Kidney glomerular epithelial cell (primary cell): ENCODE measurements at places on chromosomes 6 and 20.

GRCh38 chr6:90429713-90430112, 133.1 kb upstream of the BACH2 start:
- no peak for DNase-seq

DNA sequence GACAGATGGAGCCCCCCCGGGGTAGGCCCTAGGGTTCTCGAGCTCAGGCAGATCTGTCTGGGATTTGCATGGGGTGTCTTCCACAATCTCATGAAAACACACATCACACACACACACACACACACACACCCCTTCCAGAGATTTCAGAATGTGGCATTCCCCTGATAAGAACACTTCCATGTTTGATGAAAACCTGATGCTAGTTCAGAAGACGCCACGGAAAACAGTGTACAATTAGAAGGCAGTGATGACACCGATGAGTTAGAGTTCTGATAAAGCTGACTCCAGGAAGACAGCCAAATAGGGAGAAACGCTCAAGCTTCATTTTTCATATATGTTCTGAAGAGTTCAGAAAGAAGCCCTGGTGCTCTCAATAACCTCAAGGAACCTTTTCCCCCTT, 438.7 kb upstream of the JARID2 start:
- DNase-seq = no peak

- no peak for DNase-seq
Measured at GRCh38 chr20:36653456-36653855, 7.5 kb upstream of the SLA2 start.

GRCh38 chr20:62193079-62194025, 10.5 kb downstream of the MTG2 start:
- no peak for DNase-seq

GRCh38 chr6:116695401-116695800, 14.4 kb downstream of the KPNA5 start:
- no peak for DNase-seq

DNA sequence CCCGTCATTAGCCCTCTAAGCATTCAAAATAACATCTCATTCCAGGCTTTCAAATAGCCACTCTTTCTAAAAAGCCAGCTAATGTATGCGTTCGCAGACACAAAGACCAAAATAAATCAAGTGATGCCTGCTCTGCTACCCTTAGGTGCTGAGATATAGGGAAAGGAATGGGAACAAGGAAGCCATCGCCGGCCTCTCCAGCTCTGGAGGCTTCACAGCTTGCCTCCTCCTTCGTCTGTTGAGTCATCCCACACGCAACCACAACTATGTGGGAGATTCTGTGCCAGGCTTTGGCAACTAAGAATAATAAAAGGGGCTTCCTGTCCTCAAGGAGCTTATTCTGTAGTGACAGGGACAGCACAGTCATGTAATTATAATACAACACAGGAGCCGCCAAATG, 27.3 kb upstream of the SLC22A23 start:
- DNase-seq = no peak

DNA sequence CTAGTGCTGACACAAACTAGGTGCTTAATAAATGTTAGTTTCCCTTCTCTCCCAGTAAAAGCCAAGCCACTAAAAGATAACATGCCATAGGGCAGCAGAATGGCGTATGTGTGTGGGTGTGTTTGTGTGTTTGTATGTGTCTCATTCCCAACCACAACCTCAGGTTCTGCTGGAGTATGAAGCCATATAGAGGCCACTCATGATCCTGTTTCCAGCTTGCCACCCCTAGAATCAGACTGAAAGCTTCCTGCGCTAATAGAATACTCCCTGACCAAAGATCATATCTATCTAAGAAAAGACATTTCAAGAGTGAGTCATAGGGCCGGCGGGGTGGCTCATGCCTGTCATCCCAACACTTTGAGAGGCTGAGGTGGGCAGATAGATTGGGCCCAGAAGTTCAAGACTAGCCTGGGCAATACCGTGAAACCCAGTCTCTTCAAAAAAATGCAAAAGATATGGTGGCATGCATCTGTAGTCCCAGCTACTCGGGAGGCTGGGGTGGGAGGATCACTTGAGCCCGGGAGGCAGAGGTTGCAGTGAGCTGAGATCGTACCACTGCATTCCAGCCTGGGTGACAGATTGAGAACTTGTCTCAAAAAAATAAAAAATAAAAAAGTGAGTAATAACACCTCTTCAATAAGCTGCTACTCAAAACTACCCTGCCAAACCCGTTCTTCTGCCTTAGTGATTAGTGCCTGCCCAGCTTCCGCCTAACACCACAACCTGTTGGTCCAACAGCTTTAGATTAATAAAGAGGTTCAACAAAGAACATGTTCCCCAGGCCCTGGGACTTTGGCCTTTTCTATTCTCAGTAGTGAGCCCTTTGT, 11.8 kb upstream of the SNRPC start:
- DNase-seq = no peak
